NCI-H1105 treated with DMSO at 0.1 percent for 48 hours (cell line): ENCODE measurements at places on chromosomes 5 and 9.
A peak's percentile ranks its signal among the peaks of the same experiment; 100 is the strongest.

GRCh38 chr5:8993031-8993430, 552.8 kb downstream of the SEMA5A start:
- no peak for DNase-seq

DNA sequence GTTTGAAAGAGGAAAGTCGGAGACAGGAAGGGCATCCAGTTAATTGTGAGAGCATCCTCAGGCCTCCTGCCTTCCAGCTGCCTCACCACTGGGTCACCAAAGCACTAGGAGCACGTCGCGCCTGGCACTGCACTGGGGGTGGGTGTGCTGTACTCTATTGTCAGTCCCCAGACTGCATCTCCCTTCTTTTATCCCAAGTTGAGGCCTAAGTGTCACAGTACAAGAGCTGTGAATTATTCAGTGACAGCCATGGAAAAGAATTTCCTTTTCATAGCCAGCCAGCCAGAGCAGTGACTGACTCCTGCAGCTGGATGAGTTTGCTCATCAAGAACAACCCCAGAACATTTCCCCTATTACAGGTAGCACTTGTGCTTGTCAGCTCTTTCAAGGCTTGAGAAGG, 16.3 kb downstream of the CLTA start:
- no peak for DNase-seq

DNA sequence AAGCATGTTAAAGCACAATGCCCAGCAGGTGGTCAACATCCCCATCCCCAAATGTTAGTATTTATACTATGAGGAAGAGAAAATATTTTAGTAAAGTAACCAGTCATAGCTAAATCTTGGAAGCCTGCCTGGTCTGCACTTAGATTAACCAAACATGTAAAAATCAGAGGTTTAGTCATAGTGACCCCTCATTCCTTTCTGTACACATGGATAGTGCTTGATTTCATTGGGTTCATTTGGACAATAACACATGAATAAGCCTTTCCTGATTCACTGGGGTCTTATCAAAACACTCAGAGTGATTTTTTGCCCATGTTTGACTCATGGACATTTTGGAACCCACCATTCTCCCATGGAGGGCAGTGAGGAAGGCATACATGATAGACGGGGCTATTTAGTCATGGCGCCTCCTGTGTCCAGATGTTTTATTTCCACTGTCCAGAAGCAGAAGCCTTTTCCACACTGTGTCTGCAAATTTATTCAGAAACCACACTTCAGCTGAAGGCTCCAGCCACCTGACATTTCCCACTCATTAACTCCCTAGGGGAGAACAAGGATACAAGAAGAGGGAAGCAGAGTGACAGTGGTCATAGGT, 32.5 kb downstream of the OR1J1 start:
- DNase-seq, result no peak

DNA sequence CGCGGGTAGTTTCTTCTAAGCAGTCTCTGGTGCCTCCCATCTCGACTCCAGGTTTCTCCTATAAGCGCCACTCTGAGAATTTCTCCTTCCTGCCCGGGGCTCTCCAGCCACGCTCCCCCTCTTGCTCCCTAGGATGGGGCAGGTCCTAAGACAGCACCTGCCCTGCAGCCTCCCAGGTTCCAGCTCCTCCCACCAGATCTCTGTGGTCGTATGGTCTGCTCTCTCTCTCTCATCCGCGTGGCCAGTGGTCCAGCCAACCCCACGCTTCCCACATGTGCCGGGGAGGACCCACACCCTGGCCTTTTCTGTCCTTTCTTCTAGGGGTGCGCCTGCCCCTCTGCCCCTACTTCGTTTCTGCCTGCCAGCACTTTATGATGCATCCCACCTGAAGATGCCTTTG, 40.5 kb downstream of the MVB12B start:
- no peak for DNase-seq

GRCh38 chr9:21070171-21070571, 7.6 kb downstream of the IFNB1 start:
- DNase-seq, result no peak

DNA sequence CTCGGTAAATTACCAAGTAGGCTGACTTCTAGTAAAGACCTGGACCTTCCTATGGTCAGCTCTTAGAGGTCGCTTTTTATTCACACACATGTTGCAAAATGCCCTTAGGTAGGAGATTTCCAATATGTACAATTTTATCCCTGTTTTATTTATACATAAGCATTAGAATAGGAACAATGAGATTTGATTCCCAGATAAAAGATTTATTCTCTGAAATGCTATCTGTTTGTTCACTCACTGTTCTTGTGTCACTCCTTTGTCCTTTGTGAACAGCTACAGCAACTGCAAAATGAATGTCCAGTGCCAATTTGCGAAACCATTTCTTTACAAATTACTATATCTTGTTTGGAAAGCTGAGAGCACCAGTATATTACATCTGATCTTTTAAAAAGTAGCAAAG, 991.5 kb upstream of the TYRP1 start:
- DNase-seq, result no peak

GRCh38 chr9:26754509-26755164, 138.0 kb downstream of the CAAP1 start:
- DNase-seq, result no peak

- no peak for DNase-seq
Observed at GRCh38 chr5:151234476-151235238, 10.8 kb upstream of the CCDC69 start.

- DNase-seq, result no peak
Observed at GRCh38 chr9:120561709-120562108, 18.3 kb downstream of the CDK5RAP2 start.

DNA sequence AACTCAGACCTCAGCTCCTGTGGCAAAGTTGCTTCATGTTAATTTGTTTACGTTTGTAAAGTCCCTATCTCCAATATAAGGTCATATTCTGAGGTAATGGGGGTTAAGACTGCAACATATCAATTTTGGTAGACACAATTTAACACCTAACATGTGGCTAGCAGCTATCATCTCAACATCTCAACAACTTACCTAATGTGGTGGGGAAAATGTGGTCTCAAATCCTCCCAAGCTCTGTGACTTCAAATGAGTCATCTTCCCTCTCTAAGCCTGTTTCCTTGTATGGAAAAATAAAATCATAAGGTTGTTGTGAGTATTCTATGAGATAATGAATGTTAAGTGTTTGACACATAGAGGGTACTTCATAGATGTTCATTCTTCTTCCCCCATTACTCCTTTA, 443.3 kb downstream of the CDK5RAP2 start:
- DNase-seq, result no peak

DNA sequence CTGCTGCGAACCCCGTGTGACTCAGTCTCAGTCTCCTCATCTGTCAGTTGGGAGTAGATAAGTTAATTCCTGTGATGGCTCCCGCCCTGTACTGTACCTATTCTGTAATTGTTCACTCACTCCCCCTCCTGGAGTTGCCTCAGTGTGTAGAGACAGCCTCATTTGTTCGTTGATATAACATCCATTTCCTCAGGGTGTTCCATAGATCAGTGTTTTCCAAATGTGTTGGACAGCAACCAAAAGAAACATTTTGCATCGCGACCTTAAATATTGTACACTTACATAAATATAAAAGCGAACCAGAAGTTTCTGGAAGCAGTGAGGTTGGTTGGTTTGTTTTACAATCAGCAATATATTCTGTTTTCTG, 698 bp downstream of the NFX1 start:
- DNase-seq, result no peak

GRCh38 chr9:70792796-70793195, 328.6 kb downstream of the TRPM3 start:
- DNase-seq, result no peak

DNA sequence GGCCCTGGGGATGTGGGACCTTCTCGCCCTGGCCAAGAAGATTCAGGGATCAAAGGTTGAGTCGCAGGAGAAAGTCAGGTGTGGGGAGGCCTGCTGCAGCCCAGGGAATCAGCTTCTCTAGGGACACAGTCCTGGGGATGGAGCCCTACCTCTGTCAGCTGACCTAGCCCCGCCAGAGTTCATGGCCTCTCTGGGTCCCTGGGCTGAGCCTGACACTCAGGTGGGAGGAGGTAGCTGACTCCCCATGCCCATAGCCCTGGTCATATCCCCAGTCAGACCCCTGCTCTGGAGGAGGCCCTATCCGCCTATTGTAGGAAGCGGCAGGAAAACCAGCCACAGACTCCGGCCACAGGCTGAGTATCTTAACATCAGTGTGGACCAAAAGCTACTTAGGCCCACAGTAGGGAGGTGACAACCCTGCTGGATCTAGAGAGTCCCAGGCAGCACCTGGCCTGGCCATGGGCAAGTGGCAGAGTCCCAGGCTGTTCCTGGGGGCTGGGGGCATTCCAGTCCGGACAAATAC, 15.0 kb upstream of the MRNIP start:
- DNase-seq, result no peak

- no peak for DNase-seq
Observed at GRCh38 chr5:93076566-93076965, 504.5 kb downstream of the NR2F1-AS1 start.

DNA sequence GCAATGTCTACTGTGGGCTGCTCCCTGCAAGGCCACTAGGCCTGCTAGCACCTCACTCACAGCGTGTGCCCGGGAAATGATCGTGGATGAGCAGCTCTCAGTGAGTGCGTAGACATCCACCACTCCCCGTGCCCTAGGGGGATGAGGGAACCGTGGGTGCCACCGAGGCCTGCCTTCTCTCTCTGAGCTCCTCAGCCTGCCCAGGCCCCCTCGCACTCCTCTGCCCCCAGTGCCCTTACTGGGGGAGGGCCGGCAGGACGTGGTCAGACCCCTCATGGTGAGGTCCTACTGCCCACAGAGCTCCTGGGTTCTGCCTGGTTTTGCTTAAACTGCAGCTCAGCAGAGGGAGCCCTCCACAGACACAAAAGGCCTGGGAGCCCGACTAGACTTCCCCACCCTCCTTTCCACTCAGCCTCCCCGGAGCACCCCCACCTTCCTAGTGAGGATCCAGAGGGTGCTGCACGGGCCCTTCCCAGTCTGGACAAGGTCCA, 220.0 kb downstream of the CACNA1B start:
- no peak for DNase-seq

DNA sequence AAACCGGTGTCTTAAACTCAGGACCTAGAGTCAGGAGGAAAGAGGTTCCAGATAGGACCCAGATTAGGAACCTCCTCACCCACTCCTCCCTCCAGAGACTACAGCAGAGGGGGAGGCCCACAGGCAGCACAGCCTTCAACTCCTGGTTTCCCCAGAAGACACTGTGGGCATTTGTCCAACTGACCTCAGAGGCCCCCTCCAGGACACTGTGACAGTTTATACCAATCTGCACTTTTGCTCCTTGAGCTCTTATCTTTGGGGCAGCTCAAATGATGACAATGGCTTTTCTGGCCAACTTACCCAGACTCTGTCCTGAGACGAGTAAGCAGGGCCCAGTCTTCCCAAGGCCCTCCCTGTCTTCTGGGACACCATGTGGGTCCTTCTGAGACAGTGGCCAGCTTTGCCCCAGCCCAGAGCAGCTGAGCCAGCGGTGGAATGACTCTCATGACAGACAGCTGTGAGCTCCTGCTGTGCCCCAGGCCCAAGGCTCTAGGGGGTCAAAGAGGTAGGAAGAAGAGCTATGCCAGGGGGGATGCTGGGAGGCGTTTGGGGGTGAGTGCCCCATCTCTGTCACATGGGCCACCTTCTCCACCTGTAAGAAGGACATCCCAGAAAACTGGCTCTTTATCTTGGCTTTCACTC, 14.3 kb downstream of the OR2V2 start:
- DNase-seq, result no peak

- DNase-seq, result peak; percentile 43
Observed at GRCh38 chr9:112925058-112925641, 34.5 kb upstream of the SLC46A2 start.

DNA sequence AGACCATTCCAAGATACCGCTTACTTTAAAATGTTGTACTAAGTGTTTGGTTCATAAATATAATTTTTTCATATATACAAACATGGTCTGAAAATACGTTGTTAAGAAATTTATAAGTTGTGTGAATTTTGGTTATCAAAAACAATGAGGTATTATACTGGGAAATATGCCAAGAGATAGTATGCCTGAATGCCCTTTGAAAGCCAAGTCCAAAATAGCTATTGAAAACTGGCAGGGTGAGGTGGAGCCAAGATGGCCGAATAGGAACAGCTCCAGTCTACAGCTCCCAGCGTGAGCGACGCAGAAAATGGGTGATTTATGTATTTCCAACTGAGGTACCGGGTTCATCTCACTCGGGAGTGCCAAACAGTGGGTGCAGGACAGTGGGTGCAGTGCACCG, 533.5 kb downstream of the ZNF608 start:
- DNase-seq, result peak; percentile 24

- DNase-seq, result no peak
Observed at GRCh38 chr9:5922192-5922591, 31.5 kb downstream of the MLANA start.

DNA sequence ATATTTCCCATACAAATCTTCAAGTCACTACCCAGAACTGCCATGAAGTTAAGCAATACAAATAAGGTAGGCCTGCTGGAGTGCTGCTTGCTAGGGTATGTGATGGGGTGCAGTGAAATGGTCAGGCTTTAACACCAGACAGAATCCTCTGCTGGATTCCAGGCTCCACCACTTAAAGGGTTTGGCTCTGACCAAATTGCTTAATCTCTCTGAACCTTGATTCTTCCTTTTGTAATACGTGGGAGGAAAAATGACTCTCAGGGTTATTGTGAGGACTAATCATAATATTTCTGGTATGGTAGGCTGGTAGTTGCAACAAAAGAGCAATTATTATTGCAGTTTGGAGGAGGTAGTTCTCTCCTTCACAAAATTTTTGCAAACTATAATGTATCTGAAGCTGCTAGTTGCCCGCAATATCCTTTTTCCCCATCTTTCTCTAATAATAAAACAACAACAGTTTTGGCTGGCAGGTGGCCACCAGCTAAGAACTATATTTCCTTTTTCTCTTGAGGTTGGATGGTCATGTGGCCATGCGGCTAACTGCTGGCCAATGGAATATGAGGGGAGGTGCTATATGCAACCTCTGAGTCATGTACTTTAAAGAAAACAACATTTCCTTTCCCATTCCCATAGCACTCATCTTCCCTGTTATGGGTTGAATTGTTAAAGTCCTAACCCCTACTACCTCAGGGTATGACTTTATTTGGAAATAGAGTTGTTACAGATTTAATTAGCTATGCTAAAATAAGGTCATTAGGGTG, 44.1 kb downstream of the CCL28 start:
- no peak for DNase-seq

DNA sequence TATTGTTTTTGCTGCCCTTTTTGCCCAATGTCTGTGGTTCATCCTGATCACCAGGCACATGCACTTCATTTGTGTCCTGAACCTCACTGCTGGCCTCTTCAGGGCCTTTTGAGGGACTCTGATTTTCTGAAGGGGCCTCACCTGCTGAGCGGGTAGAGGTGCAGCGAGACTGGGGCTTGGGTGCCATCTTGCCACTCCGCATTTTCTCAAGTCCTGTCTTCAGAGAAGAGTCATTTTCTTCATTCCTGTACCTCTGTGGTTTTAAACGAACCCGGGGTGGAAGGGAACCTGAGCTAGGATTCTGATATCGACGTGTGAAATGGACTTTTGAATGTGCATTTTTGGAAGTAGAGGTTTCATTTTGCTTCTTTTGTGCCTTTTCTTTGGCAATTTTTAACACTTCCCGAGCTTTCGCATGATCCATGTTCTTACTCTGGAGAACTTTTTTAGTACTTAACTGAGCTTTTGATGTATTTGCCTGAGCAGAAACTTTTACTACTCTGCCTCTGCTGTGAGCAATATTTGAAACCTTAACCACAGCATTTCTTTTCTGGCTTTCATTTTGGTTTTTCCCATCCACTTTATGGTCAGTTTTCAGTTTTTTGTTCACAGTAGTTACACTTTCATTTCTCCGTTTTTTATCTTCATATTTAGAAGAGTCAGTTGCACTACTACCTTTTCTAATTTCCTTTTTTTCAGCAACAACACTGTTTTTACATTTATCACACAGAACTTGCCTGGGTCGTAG, 26.1 kb downstream of the PWWP2A start:
- DNase-seq, result no peak

GRCh38 chr5:178784391-178784790, 53.9 kb upstream of the ZNF354A start:
- no peak for DNase-seq
